ENCODE measurements at places on chromosomes 6 and 20.

GRCh38 chr20:2691663-2692035 lies 931 bp upstream of the EBF4 start:
- no peak for DNase-seq

DNA sequence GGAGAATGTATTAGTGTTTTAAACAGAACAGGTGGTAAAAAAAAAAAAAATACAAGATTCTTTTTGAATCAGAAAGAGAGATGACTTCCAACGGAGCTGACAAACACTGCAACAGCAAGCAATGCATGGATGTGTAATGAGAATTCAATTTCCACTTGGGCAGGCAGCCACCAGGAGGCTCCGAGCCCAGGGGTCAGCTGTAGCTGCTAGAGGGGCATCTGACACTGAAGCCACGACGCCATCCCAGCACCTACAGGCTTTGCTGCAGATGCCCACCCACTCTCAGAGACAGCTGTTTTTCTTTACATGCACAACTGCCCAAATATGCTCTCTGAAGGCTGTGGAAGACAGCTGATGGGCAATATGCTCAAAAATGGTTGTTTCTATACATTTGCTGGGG lies 75.4 kb downstream of the ELOVL5 start:
- no peak for DNase-seq

GRCh38 chr6:25630508-25631278 lies 21.3 kb upstream of the SCGN start:
- DNase-seq, result no peak

DNA sequence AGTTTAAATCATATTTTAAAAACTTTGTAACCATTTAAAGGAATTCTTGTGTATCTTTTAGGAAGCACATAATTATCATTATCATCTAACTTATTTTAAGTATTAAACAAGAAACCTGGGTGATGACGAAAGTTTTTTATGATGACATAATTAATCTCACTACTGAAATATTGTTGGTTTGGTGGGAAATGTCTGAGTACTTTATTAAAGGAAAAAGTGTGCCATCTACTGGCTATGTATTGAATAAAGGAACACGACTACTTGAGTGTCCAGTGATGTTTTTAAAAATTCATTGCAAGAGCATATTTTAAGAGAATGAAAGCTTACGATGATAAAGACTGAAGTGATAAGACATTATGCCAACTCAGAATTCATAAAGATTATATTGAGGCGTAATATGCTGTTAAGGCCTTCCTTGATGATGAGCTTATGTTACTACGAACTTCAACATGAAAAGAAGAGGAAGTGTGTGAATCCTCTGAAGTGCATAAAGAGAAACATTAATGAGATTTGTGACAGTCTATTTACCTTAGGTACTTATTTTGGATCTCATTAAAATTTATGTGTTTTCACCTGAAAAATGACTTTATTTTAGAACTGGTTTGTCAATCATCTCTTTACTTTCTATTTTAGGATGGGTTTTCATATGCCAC lies 12.0 kb upstream of the TRMT11 start:
- DNase-seq, result no peak

DNA sequence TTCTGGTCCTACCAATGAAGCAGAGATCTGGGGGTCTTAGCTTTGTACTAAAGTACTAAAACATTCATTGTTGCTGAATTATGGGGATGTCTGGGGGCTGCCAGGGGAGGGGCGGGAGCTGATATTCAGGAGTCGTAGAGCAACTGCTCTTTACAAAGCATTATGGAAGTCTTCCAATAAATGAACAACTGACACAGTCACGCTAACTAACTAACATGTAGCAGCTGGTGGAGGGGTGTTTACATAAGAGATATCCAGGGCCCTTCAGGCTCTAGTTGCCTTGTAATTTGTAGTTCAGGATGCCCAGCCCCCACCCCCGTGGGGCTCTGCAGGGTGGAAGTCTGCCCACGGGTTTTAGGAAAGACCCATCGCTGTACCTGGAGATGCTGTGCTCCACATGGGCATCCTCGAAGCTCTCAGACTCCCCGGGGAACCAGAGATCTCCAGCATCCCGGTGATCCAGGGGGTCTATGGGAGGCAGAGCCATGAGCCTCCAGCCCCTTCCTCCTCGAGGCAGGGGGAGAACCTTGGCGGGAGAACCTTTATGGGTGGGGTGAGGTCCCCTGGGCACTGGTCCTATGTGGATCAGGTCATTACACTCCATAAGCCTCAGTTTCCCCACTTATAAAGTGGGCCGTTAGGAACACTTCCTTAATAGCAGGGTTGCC lies 3.4 kb downstream of the TREM2 start:
- no peak for DNase-seq

DNA sequence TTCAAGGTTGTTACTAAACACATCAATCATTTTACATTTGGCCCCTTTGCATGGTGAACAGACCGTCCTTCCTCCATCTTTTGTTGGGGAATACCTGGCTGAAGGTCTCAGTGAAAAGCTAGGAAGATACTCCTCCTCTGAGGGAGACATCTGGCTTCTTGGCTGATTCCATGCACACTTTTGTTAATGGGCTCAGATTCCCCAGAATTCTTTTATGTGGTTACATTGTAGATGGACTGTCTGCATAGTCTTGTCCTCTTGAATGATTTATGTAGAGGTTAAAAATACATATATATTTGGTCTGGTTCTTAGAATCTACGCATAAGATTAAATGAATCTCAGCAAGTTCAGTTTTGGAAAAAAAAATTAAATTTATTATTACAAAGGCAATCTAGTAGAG lies 167.0 kb downstream of the EYA4 start:
- no peak for DNase-seq

DNA sequence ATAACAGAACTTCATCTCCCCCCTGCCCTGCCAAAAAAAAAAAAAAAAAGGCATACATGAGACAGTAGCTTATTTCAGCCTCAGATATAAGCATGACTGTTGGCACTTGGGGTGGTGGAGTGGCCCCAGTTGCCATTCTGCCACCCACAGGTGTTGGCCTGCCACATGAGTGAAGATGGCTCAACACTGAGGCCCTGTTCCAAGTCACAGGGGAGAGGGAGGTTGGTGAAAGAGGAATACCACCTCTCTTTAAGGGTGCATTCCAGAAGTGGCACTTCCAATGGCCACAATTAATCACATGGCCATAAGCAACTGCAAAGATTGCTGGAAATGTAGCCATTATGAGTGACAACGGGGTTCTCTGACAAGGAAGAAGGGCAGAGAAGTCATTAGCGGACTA lies 61.9 kb upstream of the JARID2 start:
- DNase-seq, result no peak

DNA sequence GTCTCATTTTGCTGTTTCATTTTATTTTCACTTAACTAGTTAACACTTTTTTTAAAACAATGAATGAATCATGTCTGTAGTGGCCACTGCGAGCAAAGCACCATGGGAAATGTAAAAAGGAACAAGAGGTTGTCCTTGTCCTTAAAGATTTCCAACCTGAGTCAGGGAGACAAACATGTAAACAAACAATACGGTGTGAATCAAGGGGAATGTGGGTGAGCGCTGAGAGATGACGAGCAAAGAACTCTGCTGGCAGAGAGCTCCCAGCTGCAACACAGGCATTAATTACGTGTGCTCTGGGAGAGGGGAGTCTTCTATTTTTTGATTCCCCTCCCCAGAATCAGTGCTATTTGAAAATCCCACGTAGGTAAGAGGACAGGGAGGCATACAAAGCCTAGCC lies 84.3 kb downstream of the ATXN1 start:
- DNase-seq, result no peak

GRCh38 chr6:119158057-119158848 lies 79.8 kb upstream of the FAM184A start:
- no peak for DNase-seq

DNA sequence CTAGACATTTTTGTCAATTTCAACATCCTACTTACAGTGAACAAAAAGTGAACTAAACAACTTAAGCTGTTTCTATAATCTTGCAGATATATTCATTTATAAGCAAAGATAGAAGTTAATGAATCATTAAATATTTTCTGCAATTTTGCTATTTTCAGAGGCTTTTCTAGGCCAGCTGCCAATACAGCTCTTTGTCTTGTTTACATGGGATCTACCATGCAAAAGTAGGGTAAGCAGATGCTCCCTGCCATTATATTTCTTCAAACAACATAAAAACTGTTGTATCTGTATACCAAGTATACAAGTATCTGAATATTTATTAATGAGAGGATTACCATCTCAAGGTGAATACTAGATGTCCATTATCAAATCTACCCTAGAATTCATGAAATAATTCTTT lies 15.4 kb downstream of the PNISR start:
- DNase-seq, result no peak

- no peak for DNase-seq
Measured at GRCh38 chr6:56851074-56851473, 103.8 kb upstream of the BEND6 start.

DNA sequence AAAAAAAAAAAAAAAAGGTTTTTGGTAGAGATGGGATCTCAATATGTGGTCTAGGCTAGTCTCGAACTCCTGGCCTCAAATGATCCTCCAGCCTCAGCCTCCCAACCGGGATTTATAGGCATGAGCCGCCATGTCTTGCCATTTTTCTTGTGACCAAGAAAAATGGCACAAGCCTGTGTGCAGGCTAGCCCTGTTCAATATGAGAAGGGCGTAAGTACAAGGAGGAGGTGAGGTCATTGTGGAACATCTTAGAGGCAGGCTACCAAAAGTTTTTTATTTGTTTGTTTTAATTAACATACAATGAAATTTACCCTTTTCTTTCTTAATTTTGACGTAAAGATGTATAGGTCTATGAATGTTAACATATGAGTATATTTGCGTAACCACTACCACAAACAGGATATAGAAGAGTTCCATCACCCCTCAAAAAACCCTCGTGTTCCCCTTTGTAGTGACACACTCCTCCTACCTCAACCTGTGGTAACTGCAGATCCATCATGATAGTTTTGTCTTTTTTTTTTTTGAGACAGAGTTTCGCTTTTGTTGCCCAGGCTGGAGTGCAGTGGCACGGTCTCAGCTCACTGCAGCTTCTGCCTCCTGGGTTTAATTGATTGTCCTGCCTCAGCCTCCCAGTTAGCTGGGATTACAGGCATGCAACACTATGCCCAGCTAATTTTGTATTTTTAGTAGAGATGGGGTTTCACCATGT lies 28.3 kb upstream of the KIF3B start:
- no peak for DNase-seq

DNA sequence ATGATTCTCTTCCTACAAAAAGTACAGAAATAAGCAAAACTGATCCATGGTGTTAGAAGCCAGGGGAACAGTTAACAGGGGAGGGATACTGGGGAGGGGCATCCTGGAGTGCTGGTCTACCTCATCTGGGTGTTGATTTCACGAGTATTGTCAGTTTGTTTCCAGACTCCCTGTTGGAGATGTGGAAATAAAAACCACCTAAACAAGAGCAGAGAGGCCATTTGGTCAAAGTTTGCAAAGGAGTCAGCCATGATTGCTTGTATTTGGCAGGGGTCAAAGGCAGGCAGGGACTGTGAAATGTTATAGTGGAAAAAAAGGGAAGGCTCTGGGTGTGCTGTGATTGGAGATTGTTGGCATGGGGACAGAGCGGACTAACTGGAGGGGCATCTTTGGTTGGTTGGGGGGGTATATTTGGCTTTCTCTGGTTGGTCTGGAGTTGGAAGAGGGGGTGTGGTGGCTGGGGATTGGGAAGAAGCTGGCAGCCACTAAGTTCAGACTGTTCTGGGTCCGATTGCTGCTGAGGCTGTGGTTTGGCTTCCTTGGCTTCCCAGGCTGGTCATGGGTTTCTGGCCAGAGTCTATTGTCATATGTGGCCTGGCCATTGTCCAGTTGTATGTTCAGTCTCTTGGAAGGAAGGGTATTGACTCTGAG lies 14.9 kb upstream of the PANK2 start:
- no peak for DNase-seq

GRCh38 chr6:14174996-14175395 lies 57.4 kb downstream of the CD83 start:
- no peak for DNase-seq

- DNase-seq, result no peak
Measured at GRCh38 chr6:89542866-89543265, 95.7 kb downstream of the LYRM2 start.

GRCh38 chr6:79030511-79030910 lies 47.5 kb downstream of the PHIP start:
- DNase-seq, result no peak

GRCh38 chr6:108660251-108660650 lies 99.5 kb downstream of the FOXO3 start:
- no peak for DNase-seq

DNA sequence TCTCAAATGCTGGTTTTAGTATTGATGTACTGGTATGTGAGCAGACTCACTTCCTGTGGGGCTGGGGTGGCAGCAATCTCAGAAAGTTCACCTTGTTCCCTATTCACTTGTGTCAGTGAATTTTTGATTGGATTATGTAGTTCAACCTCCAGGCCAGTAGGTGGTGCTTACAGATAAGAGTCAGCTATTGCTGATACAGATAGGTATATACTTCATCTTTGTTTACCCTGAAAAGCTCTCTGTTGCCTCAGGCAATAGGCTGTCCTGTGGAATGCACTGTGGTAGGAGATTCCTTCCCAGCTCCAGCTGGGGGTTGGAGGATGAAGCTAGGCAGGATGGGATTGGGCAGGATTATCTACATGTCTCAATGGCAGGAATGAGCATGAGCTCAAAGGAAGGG lies 851.2 kb upstream of the EYS start:
- no peak for DNase-seq

- DNase-seq, result no peak
Measured at GRCh38 chr20:37986873-37987601, 46.2 kb downstream of the TTI1 start.

DNA sequence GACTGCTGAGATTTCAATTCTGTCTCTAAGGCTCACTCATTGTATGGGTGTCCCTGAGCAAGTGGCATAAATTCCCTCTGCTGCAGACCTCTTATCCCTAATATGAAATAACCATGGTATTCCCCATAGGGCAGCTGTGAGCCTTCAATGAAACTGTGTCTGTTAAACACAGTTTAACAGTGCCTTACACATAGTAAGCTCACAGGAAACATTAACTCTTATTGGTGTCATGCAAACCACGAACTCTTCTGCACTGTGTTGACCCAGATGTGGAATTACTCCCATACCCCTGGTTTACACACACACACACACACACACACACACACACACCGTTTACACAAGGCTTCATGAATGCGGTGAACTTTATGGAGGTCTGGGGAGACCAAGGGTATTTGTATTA lies 23.2 kb downstream of the DAAM2 start:
- DNase-seq, result no peak

GRCh38 chr20:58907320-58908137 lies 55.0 kb downstream of the GNAS start:
- no peak for DNase-seq

- no peak for DNase-seq
Measured at GRCh38 chr6:80607811-80608391, 501.4 kb downstream of the BCKDHB start.
